Activated CD4-positive, alpha-beta T cell treated with anti-CD3 and anti-CD28 coated beads, Interleukin-2, amount 10 ng/mL, durations not matched to agents 24 days and 14 days (primary cell): ENCODE measurements at places on chromosomes 5 and 9. TPM values are rescaled to one million over a fixed set of nuclear protein-coding genes. Genes with fewer than 3 reads are reported as not detected.

DIRAS2 gene
- total RNA-seq: not detected in 2 replicates

ZNF658 gene
- total RNA-seq: 2.0 and 2.6 TPM in 2 replicates

MARCHF11 gene
- not detected in 2 replicates for total RNA-seq

WDR31 gene
- total RNA-seq: 2.2 and 2.7 TPM in 2 replicates

IL9 gene
- total RNA-seq: 0.75 TPM in 1 of 2 replicates, not detected in the other

PRDM9 gene
- not detected in 2 replicates for total RNA-seq

GLRA1 gene
- not detected in 2 replicates for total RNA-seq

- H3K4me3 ChIP-seq: no peak overlapping the region
- peaks cover 2% of the 10 kb centered on the region for H3K27me3 ChIP-seq
- no peak for DNase-seq
- H3K4me1 ChIP-seq: peaks cover 2% of the 10 kb centered on the region
Observed at GRCh38 chr9:133793471-133793870, 55.3 kb upstream of the SARDH start.

DNA sequence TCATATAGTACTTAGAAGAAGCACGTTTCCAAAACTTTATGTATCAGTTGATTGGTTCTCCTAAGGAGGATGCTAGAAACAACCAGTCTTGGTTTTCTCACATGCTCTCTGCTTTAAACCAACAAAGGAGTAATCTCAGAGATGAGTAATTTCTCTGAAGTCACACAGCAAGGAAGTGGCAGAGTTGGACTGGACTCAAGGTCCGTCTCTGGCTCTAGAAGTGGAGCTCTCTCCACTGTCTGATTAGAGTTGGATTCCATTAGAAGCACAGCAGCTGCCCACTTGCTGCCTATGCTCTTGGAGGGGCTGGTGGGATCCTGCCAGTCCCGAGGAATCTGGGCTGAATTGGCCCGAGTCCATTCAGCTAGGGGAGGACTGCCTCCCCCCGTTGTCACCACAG lies 21.0 kb downstream of the RALGPS1 start:
- peaks cover 2% of the 10 kb centered on the region for H3K4me1 ChIP-seq
- H3K27ac ChIP-seq: no peak overlapping the region
- no peaks in the 10 kb centered on the region for H3K36me3 ChIP-seq

GRCh38 chr5:96412868-96413449 lies 20.1 kb downstream of the PCSK1 start:
- H3K4me1 ChIP-seq: no peaks in the 10 kb centered on the region
- H3K4me3 ChIP-seq: no peak overlapping the region
- peaks cover 3% of the 10 kb centered on the region for H3K27me3 ChIP-seq

- no peaks in the 10 kb centered on the region for H3K36me3 ChIP-seq
- H3K27me3 ChIP-seq: peaks cover 38% of the 10 kb centered on the region
- DNase-seq: no peak
Observed at GRCh38 chr9:86902586-86902985, 44.7 kb downstream of the GAS1 start.

DNA sequence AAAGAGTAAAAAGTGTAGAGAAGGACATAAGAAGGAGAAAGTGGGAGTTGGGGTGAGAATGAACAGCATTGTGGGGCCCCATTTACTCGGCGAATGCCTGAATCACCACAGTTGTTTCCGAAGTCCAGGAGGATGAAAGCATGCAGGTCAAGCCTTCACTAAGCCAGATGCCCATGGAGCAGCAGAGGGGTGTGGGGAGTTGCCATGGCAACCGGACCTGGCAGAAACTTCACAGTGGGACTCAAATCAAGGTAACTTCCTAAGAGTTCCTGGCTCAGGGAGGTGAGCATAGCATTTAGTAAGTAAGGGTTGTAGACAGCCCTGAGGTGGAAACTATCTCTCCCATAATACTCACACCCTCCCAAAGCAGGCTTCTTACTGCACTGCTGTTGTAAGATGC lies 357.1 kb downstream of the TRIM32 start:
- no peaks in the 10 kb centered on the region for H3K4me1 ChIP-seq
- no peaks in the 10 kb centered on the region for H3K36me3 ChIP-seq
- no peak overlapping the region for H3K27ac ChIP-seq
- H3K4me3 ChIP-seq: no peak overlapping the region

- no peak overlapping the region for H3K27ac ChIP-seq
- DNase-seq: no peak
- H3K4me1 ChIP-seq: no peaks in the 10 kb centered on the region
Observed at GRCh38 chr5:144281784-144282183, 111.1 kb downstream of the KCTD16 start.

- no peaks in the 10 kb centered on the region for H3K36me3 ChIP-seq
- DNase-seq: no peak
- no peaks in the 10 kb centered on the region for H3K4me1 ChIP-seq
- H3K4me3 ChIP-seq: no peak overlapping the region
- H3K27me3 ChIP-seq: no peaks in the 10 kb centered on the region
- no peak overlapping the region for H3K27ac ChIP-seq
Observed at GRCh38 chr9:11457825-11458790, 845.3 kb upstream of the PTPRD start.

GRCh38 chr5:165139262-165139661 lies 1633.8 kb downstream of the MAT2B start:
- no peak overlapping the region for H3K4me3 ChIP-seq
- no peak for DNase-seq
- H3K4me1 ChIP-seq: no peaks in the 10 kb centered on the region
- no peak overlapping the region for H3K27ac ChIP-seq

GRCh38 chr5:95861221-95861863 lies 38.8 kb upstream of the GLRX start:
- no peaks in the 10 kb centered on the region for H3K36me3 ChIP-seq
- H3K27ac ChIP-seq: peak overlapping the region; percentile 74
- H3K4me1 ChIP-seq: peaks cover 61% of the 10 kb centered on the region
- H3K4me3 ChIP-seq: peak overlapping the region; percentile 48

DNA sequence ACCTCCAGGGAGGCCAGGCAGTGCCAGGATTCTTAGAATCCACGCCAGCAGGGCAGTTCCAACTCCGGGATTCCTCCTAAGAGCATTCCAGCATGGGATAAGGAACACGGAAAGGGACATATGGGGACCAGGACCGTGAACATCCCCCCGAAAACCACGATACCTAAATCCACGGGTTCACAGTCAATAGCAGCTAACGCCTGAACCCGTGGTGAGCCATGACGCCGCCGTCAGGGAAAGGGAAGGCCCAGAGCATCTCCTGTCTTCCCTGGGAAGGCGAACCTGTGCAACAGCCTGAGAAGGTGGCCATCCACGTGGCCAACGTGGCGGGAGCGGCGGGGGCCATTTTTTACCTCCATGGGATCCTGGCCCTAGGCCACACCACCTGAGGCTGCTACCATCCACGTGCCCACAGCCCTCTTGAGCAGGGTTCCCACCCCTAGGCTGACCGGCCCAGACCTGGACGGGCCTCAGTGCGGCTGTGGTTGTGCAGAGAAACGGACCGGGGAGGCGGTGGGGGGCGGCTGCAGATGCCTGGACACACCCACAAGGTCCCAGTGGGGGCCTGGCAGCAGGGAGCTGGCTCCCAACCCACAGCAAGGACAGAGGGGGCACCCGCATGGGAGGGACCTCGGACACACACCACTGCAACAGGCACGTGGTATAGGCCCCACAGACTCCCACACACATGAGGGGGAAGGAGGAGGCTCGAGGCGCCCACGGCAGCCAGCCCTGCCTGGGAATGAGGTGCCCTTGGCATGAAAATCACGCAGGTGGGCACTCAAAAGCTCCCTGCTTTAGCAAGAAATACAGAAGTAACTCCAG lies 42.8 kb downstream of the SLC12A7 start:
- no peaks in the 10 kb centered on the region for H3K27me3 ChIP-seq
- no peak overlapping the region for H3K4me3 ChIP-seq
- H3K27ac ChIP-seq: no peak overlapping the region
- peaks cover 10% of the 10 kb centered on the region for H3K36me3 ChIP-seq
- H3K4me1 ChIP-seq: no peaks in the 10 kb centered on the region

GRCh38 chr9:69086769-69087168 lies 51.2 kb downstream of the FXN start:
- H3K4me1 ChIP-seq: no peaks in the 10 kb centered on the region
- no peaks in the 10 kb centered on the region for H3K27me3 ChIP-seq
- H3K4me3 ChIP-seq: no peak overlapping the region
- no peaks in the 10 kb centered on the region for H3K36me3 ChIP-seq
- no peak for DNase-seq
